ENCODE measurements at places on chromosomes 16 and 17.

DNA sequence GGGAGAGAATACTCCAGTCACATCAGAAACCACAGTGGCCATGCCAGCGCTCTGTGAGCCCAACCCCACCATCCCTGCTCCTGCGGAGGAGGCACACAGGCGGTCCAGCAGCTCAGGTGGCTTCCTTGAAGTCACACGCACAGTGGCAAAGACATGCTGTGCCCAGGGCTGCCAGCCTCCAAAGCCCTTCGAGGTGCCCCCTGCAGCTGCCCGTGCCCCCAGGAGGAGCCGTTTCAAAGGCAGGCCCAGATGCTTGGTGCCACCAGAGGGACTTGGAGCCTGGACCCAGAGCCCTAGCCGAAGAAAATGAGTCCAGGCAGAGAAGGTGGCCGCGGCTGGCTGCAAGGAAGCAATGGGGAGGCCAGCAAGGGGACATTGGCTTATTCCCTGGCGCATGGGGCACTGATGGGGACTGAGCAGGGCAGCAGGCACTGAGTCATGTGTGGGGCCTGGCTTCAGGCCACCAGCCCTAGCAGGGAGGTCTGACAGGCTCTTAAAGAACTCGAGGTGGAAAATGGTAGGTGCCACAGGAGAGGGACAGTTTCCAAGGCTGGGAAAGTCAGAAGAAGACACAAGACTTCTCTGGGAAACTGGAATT, 17.2 kb upstream of the CACNG1 start:
- no peak for DNase-seq

DNA sequence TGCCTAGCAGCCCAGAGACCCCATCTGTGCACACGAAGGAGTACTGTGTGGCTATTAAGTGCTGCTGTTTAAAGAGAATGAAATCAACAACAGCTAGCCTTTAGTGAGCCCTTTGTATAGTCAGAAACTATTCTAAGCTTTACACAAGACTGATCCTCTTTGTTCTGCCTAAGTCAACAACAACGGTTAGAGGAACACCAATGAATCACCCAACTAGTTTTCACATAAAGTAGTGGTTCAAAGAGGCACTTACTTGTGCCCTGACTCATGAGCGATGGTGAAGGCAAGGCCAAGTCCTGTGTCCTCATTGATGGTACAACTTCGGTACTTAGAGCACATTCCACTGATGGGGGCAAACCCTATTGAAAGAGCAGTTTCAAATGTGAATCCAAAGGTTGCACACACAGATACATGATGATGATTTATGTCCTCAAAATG, 75.8 kb downstream of the ADAMTS18 start:
- peak; percentile 88 for DNase-seq

GRCh38 chr17:81995463-81996231, 18.2 kb downstream of the ASPSCR1 start:
- no peak for DNase-seq

GRCh38 chr17:42997984-42998938, at the start of gene RPL27:
TSS of gene RPL27 (plus strand) at chr17:42998419. CDS start at chr17:42998751, 332 bp downstream.
- DNase-seq = peak; percentile 100

- no peak for DNase-seq
Observed at GRCh38 chr17:1920948-1921351, 91.1 kb downstream of the RPA1 start.

GRCh38 chr17:28810437-28810836, 32.2 kb downstream of the FAM222B start:
- no peak for DNase-seq

DNA sequence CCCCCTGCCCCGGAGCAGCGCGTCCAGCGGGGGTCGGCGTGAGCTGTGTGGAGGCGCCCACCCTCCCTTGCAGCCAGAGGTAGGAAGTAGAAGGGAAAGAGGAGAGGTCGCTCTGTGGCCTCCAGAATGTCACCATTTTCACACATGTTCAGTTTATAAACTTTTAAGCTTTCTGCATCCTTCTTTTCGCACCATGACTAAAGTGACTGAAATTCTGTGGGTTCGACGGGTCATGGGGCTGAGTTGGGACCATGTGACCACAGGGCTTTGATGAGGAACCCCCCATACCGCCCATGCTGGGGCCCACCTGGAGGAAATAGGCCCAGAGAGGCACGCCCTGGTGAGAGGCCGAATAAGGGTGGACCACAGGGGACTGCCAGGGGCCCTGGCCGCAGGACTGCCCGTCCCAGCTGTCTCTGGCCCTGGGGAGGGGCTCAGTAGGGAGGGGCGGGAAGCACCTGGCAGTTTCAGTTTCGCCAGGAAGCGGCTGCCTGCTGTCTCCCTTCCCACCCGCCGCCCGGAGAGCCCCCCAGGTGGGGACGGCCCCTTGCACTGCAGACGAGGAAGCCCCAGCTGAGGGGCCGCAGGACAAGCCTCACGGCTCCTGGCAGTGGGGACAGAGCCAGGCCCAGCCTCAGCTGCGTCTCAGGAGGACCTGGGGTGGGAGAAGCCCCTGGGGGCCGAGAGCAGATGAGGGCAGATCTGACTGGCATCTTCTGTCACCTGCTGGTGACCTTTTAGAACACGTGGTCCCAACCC, 9.0 kb downstream of the CBFA2T3 start:
- no peak for DNase-seq
